ENCODE measurements at places on chromosomes 6 and 20. TPM values are rescaled to one million over a fixed set of nuclear protein-coding genes. Genes with fewer than 3 reads are reported as not detected.

The PAX1 gene
- total RNA-seq, result 0.02 TPM

The NHSL1 gene
- total RNA-seq, result 2.6 TPM

The UST gene
- 4.6 TPM for total RNA-seq

The PTGIS gene
- 0.02 TPM for total RNA-seq

The KCNQ5 gene
- 1.3 TPM for total RNA-seq

The ALDH8A1 gene
- total RNA-seq, result 0.17 TPM

The ZNF318 gene
- 3.9 TPM for total RNA-seq

The BHLHE23 gene
- total RNA-seq, result not detected

The LY6G6F gene
- not detected for total RNA-seq

The SLC17A4 gene
- total RNA-seq, result not detected

The APMAP gene
- 182 TPM for total RNA-seq

The C6orf15 gene
- not detected for total RNA-seq

The DLL1 gene
- total RNA-seq, result 0.37 TPM

The TMEM244 gene
- total RNA-seq, result not detected

The MYLK2 gene
- total RNA-seq, result 0.49 TPM

The LATS1 gene
- total RNA-seq, result 7.4 TPM

The TFAP2A gene
- 6.3 TPM for total RNA-seq

The SEL1L2 gene
- not detected for total RNA-seq

The GPRC6A gene
- not detected for total RNA-seq

The PRND gene
- not detected for total RNA-seq

The LST1 gene
- total RNA-seq, result 0.17 TPM

The GGTLC1 gene
- not detected for total RNA-seq

The PPP1R3G gene
- 2.6 TPM for total RNA-seq

The ELOVL2 gene
- total RNA-seq, result 6.5 TPM

The TREM1 gene
- 0.33 TPM for total RNA-seq

The CRISP1 gene
- not detected for total RNA-seq

The FOXF2 gene
- 14.7 TPM for total RNA-seq

The HCRTR2 gene
- total RNA-seq, result not detected

The FAM83C gene
- 0.14 TPM for total RNA-seq

The PRR18 gene
- total RNA-seq, result 0.13 TPM

The CFAP206 gene
- total RNA-seq, result 0.58 TPM

The CCDC167 gene
- 46.3 TPM for total RNA-seq

The TGM3 gene
- total RNA-seq, result 0.05 TPM

The FAM162B gene
- total RNA-seq, result not detected

The TFAP2D gene
- not detected for total RNA-seq

The HLA-DQB1 gene
- not detected for total RNA-seq

The BPI gene
- total RNA-seq, result not detected

The XRN2 gene
- total RNA-seq, result 86.7 TPM

The ID4 gene
- total RNA-seq, result 0.86 TPM

The FOXS1 gene
- 0.53 TPM for total RNA-seq

The NKX2-4 gene
- not detected for total RNA-seq

All from A549 treated with AZD2906 at 1 μM for 4 hours (cell line).